ENCODE measurements at places on chromosomes 12 and 14.

DNA sequence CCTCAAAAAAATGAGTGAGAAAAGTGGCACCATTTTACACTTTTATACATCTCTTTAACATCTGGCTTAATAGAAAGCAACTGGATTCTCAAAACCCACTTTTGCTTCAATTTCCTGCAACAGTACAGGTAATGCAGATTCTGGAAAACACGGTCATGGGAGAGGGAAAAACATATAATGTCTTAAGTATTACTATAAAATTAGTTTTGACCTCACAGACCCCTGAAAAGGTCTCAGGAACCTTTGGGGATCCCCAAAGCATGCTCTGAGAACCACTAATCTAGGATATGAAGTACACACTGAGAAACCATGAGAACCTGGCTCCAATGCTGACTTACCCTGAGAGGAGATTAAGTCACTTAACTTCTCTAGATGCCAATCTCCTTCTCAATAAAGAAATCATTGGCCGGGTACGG is 64.7 kb downstream of the PPP2R5E start:
- DNase-seq = no peak

GRCh38 chr14:32018391-32019092 is 58.6 kb upstream of the ARHGAP5 start:
- DNase-seq = no peak

DNA sequence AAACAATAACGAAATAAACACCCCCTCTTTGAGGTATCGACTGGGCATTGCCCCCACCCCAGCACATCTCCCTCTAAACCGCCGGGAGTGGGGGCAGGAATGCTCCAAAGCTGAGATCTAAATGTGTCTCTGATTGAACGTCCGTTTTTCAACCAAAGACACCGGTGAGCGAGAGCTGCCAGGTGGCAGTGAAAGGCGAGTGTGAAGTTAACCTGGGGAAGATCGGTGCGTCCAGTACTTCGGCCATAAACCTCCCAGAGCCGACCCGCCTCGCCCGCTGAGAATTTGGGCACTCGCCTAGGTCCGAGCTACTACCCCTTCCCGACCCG is 625 bp downstream of the ANGEL1 start:
- no peak for DNase-seq

- DNase-seq = no peak
Observed at GRCh38 chr12:65106948-65107347, 14.2 kb downstream of the WIF1 start.

- no peak for DNase-seq
Observed at GRCh38 chr14:59358102-59358501, 107.1 kb downstream of the GPR135 start.

DNA sequence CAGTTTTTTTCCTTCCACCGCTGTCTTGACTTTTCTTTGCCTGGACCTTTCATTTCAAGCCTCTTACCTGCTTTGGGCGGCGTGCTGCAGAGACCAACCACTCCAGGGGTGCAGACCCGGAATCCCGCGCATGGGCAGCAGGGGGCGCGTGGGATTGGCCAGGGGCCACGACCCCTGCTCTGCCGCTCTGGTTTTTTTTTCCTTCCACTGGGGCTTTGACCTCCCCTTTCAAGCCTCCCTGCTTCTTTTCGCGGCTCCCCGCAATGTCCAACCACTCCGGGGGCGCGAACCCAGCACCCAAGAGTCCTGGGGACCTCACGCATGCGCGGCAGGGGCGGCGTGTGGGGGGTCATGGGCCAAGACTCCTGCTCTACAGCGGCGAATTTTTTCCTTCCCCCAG is 325.1 kb downstream of the ALG10 start:
- no peak for DNase-seq

GRCh38 chr12:127070515-127071157 is 1196.3 kb upstream of the TMEM132C start:
- DNase-seq = no peak

- DNase-seq = no peak
Observed at GRCh38 chr14:64563696-64564095, 13.9 kb downstream of the PPP1R36 start.

DNA sequence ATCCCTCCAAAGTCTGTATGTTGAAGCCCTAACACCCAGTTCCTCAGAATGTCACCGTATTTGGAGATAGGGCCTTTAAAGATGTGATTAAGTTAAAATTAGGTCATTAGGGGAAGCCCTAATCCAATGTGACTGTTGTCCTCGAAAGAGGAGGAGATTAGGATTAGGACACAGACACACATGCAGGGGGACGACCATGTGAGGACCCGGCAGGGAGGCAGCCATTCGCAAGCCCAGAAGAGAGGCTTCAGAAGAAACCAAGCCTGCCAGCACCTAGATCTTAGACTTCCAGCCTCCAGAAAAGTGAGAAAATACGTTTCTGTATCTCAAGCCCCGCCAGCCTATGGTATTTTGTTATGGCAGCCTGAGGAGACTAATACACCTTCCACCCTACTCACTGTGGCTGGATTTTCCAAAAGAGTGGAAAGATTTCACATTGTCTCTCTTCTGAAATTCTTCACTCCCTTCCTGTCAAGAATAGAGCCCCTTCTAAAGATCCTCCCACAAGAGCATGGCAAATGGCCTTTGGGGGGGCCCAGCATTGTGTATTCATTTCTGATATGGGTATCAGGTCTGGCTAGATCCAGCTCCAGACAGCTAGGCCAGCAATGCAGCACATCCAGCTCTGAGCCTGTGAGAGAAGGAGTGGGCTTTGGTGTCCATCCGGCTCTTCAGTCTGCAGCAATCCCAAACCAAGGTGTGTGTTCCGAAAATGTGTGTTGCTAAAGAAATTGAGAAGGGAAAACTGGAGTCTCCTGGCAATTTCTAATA is 15.4 kb upstream of the UBC start:
- no peak for DNase-seq

DNA sequence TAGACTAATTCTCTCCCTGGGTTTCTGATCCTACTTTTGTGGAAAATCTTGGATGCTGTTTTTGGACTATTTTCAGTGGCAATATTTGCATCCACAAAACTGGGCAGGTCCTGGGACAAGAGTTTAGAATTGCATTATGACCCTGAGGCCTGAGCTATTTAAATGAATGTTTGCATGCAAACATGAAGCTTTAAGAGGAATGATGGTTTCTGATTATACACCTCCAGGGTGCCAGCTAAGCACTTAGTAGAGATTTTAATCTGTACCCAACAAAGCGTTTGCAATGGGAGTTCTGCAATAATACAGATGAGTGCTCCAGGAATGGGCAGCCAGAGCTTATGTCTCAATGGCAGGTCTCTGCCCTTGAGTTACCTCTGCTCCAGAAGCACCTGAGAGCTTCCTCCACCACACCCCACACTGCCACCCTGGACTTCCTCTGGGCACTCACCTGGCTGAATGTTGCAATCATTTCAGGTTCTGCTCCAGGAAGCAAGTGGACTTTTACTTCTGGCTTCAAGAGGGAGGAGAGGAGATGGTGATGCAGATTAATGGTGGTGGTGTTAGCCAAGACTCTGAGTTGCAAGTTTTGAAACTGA is 6.0 kb upstream of the SPTLC2 start:
- no peak for DNase-seq

GRCh38 chr12:39239490-39240486 is 203.1 kb downstream of the KIF21A start:
- DNase-seq = no peak

GRCh38 chr12:89504560-89505346 is 19.8 kb downstream of the GALNT4 start:
- no peak for DNase-seq

DNA sequence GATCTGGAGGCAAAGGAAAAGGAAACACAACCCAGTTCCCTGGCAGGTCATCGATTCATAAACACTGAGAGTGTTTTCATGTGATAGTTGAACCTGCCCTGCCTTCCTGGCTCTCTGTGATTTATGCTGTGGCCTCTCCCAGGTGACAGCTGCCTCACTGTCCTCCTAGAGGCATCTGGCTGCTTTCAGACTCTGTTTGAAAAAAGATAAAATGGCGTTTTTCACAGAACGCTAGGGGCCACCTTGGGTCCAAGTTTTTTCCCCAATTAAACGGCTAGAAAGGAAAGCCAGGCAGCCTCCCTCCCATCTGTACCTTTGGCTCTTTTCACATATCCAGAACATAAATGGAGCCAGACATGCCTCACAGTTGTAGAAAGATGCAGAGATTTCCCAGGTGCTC is 252.6 kb upstream of the CCDC196 start:
- no peak for DNase-seq

DNA sequence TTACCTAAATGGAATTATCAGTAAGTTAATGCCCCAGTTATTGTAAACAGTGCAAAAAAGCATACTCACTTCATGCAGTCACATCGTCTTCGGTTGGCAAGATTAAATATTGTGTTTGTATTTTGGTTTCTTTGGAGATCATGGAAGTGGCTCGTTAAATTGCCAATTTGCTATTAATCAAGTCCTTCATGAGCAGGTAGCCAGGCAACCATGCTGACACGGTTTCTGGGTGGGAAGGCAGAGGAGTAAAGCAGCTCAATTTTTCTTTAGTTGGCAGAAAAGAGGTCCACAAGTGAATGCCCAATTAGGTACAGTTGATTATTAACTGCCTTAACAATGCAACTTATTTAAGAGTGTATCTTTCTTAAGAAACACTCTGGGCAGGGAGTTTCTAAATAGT is 43.9 kb downstream of the PPP4R3A start:
- DNase-seq = no peak

DNA sequence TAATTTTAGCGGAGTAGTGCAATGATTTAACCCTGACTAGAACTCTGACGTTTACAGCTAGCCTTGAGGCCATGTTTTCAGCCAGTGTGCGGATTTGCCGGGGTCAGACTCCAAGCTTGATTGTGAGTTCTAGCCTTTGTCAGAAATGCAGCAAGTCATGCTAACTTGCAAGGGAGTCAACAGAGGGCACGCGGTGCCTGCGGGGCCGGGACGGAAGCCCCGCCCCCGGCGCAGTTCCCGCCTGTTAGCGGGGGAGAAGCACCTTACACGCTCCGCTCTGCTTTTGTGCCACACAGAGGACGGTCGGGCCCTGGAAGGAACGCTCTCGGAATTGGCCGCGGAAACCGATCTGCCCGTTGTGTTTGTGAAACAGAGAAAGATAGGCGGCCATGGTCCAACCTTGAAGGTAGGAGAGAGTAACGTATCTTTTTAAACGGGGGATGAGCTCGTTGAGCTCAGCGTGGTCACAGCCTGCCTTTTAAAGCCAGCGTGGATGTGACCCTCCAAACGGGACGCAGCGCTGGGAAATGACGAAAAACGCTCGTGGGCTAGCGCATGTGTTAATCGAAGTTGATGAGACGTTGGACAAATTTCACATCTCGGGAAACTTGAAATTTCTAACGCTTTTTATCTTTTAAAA is 14.8 kb upstream of the EID3 start:
- DNase-seq = peak; percentile 91

DNA sequence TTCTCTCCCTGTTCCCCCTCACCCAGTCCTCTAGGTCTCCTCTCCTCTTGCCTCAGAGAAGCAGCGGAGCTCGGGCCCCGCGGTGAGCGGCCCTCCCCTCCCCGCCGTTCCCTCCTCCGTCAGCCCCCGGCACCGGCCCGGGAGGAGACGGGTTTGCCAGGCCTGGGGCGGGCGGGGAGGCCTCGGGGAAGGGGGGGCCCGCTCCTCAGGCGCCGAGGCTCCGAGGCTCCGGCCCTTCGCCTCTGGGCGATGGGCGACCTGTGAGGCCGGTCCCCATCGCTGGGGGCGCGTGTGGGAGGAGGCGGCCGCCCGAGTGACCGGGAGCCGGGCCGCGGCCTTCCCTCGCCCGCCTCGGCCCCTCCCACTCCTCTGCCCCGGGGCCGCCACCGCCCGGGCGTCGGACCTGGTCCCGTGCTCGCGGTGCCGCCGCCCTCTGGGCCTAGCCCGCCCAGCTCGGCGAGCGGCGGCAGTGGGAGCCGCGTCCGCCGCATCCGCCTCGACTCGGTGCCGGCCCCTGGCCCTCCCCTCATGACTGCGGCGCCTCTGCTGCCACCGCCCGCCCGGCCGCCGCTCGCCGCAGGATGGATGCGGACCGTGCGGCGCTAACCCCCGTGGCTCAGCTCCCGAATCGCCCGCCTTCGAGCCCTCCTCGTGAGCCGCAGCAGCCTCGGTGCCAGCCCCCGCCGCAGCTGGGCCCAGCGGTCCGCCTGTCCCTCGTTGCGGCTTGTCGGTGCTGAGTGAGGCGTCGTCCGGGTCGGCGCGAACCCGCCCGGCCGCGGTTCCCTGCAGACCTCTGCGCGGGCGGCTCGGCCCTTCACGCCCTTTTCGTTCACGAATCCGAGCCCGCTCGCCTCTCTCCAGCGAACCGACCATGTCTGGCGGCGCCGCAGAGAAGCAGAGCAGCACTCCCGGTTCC is 574 bp downstream of the WNK1 start:
- DNase-seq = no peak

DNA sequence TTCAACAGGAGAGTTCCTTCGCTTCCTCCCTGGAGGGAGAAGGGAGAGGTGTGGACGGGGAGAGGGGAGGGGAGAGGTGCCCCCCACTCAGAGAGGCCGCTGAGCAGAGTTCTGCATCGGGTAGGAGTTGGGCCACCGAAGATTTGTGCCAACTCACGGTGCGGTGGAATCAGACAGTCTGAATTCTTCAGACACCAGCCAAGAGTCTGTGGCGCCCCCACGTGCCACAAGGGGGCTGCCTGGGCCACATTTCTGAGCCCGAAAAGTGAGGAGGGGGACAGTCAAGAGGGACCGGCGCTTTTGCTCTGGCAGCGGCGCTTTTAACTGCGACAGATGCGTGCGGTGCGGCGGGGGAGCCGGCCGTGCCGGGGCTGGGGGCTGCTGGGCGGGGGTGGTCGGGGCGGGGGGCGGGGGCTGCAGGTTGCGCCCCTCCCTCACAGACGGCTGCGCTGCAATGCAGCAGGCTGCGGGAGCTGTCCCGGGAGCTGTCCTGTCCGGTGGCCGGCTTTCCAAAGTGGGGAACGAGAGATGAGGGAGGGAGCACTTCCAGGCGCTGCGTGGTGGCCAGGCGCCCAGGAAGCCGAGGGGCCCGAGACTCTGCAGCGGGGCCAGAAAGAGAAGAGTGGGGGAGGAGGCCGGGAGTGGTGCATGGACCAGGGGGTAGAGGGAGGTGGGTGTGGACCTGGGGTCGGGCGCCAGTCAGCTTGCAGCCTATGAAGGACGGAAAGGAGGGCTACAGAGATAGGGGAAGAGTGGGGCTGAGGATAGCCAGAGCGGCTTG is 975 bp upstream of the RTL1 start:
- DNase-seq = no peak

DNA sequence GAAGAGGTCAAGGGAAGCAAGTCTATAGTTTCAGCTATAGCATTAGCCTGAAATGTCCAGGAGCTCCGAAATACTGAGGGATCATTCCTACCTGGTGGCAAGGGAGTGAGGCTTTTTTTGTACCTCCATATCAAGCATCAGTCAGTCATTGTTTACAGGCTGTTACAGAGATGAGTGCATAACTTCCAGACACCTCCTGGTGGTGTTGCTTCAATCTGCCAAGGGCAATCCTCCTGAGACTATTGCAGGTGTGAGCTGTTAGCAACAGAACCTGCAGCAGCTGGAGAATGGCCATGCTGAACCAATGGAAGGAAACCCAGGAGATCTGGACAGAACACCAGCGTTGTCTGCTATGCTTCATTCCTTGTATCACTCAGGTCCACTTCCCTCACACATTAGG is 80.0 kb upstream of the SLC8A3 start:
- no peak for DNase-seq

- no peak for DNase-seq
Observed at GRCh38 chr14:22980672-22981089, 1.7 kb downstream of the AJUBA start.

GRCh38 chr12:103399986-103400385 is 95.8 kb downstream of the C12orf42 start:
- no peak for DNase-seq

- no peak for DNase-seq
Observed at GRCh38 chr12:117187421-117187820, 2.8 kb downstream of the FBXO21 start.

All from ascending aorta (tissue), 2 donors.